ENCODE measurements at places on chromosomes 7 and 10. TPM values are rescaled to one million over a fixed set of nuclear protein-coding genes. Genes with fewer than 3 reads are reported as not detected.

TRPV6 gene
- not detected for total RNA-seq

DGKI gene
- 2.2 TPM for total RNA-seq

MYL10 gene
- not detected for total RNA-seq

NEBL gene
- total RNA-seq, result not detected

PRR15 gene
- total RNA-seq, result not detected

CYP3A7 gene
- total RNA-seq, result not detected

OR2A7 gene
- total RNA-seq, result 1.4 TPM

SDHAF3 gene
- 14.7 TPM for total RNA-seq

PKD2L1 gene
- total RNA-seq, result not detected

DKK1 gene
- total RNA-seq, result not detected

Data from activated CD8-positive, alpha-beta memory T cell treated with anti-CD3 and anti-CD28 coated beads, Interleukin-2, amount 10 ng/mL, durations not matched to agents 7 days and 5 days (primary cell).